LHCN-M2 (cell line): ENCODE measurements at places on chromosomes 4 and X.

DNA sequence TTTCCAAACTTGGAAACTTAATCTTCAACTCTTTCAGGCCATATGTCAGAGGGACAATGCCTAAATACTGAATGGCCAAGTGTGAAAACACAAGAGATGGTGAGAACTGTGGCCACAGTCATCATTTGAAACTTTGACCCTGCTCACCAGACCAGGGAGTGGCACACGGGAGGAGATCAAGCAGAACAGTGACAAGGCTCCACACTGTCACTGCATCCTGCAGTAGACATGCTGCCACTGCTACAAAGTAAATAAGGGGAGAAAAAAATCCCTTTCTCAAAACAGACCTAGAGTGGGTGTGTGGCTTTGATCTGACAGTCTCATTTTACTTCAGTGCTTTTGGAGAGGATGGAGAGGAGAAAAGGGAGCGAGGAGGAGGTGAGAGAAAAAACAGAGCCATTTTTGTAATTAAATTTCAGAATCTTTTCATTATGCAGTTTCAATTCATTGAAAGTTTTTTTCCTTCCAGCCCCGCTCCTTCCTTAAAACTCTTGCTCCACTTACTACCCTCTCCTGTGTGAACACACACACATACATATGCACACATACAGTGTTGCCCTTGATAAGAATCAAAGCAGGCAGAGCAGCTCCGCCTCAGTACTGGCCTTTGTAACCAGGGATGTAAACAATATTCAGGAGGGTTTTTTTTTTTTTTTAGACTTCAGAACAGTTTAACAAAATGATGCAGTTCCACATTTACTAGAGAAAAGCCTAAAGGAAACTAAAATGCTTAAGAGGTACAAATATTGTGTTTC is 34.4 kb downstream of the NEXMIF start:
- no peak for DNase-seq

GRCh38 chrX:143634663-143635455 is 1.0 kb downstream of the SLITRK4 start:
- peak; percentile 9 for DNase-seq

- no peak for DNase-seq
Measured at GRCh38 chr4:7701866-7702649, 237.6 kb downstream of the AFAP1 start.

GRCh38 chr4:6992728-6993677 is 50.2 kb upstream of the TADA2B start:
- no peak for DNase-seq

GRCh38 chrX:77442728-77443127 is 4.5 kb upstream of the FGF16 start:
- DNase-seq, result peak; percentile 65

DNA sequence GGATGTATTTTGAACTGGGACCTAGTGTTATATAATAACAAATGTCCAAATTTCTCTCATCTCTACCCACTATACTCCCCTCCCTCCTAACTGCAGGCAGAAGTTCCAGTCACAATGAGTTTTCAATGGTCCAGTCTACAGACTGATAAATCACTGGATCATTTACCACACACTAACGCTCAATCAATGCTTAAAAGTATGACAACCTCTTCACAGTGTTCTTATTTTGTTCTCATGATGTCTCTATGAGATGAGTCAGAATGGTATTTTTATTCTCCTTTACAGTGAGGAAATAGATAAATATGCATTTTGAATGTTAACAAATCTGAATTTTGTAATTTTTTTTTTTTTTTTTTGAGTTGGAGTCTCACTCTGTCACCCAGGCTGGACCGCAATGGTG is 83.7 kb upstream of the ETNPPL start:
- peak; percentile 73 for DNase-seq

GRCh38 chrX:79182616-79183015 is 38.1 kb downstream of the GPR174 start:
- no peak for DNase-seq

GRCh38 chr4:108885211-108885610 is 122.4 kb upstream of the ETNPPL start:
- DNase-seq, result peak; percentile 56

DNA sequence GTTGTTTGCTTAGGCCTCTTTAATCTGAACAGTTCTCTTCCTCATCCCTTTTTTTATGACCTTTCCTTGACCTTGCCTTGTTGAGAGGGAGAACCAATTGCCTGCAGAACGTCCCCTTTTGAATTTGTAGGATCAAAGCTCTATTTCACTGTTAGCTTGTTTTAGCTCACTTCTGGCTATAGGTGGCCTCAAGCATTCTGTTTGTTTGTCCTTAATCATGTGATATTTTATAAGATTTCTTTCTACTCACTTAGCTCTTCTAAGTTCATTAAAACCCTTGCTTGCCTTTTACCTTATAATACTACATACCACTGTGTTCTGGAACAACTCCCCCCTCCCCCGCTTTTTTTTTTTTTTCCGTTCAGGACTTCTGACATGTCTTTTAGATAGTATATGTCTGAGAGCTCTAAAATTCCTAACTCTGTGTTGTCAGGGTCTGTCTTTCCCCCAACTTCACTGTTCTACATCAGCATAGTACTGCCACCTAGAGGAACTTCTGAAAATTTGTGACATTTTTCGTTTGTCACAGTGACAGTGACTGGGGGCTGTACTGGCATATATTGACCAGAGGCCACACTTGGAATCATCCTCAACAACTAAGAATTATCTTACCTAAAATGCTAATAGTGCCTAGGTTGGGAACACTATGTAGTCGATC is 128.5 kb downstream of the LARP7 start:
- DNase-seq, result peak; percentile 22

- DNase-seq, result peak; percentile 83
Measured at GRCh38 chr4:149441338-149441737, 374.3 kb downstream of the IQCM start.

DNA sequence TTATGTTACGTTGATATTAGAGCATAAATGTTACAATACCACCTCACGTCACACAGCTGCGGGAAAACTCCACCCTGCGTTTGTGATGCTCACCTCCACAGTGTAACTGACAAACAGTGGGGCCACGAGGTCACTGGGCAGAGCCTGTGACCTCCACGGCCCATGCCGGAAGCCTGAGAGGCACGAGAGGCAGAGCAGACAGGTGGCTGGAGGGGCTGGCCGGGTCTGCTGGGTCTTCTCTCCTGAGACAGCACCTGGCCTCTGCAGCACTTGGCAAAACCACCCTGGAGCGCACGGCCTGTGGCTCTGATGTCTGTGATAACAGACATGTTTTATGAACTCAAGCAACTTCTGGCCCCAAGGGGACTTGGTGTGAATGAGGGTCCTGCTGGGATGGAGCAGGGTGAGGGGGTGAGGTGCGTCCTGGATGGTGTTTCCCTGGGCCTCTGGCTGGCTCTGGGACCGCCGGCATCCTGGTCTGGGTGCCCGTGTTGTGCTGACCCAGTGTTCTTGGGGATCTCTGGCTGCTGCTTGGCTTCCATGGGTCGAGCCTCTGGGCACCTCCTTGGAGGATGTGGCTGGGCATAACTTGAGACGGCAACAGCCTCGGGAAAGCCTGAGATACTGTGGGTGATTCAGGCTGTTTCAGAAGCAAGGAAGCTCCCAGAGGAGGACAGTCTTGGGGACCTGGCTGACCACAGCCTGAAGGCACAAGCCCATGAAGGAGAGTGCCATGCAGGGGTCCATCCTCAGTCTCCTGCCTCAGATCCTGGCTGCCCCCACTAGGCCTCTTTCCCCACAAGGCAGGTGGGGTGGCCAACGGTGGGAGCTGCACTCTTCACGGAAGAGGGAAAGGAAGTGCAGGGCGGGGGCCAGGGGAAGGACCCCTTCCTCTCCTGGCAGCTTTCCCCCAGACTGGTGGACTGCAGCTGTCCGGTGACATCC is 19.7 kb downstream of the RNF212 start:
- no peak for DNase-seq

DNA sequence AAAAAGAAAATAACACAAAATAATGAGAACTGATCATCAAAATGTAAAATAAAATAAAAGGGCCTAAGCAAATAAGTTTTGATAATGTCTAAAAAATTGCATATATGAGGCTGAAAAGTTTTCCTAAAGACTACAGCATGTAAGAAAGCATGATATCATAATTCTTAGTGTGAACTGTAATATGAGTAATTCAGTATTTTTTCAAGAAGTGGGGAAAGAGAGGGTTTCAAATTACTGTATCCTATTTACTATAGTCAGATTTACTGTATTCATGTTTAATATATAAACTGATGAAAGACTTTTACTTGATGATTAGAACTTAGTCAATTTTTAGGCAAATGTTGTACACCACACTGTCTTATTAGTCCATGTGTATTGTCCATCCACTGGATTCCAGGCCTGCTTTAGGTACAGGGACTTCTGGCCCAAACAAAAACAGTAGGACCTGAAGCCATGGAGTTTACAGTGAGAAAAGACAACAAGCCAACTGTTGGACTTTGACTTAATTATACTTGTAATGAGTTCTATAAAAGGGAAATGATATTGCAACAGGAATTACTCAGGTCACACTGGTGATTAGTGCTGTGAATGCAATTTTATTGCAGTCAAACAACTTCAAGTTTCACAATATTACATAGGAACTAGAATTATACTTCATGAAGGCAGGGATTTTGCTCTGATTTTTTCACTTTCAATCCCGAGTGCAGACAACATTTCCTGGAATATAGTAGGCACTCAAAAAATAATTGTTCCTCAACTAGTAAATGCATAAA is 517.7 kb upstream of the GALNT7 start:
- DNase-seq, result peak; percentile 43

- peak; percentile 78 for DNase-seq
Measured at GRCh38 chr4:47145630-47146029, 114.3 kb downstream of the GABRB1 start.

DNA sequence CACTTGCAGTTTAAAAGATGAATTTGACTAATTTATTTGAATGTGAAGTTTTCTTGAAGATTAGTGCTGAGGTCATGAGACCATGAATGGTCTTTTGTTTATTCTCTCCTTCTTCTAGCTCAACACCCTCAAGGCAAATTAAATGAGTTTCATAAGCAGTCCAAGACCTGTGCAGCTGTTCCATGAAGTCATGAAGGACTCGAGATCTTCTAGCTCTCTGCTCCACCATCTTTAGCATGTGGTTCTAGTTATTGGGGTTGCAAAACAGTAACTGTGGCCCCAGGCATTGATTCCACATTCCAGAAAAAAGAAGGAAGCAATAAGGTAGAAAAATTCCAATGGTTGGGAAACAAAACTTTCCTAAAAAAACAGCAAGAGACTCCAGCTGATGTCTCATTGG is 84.2 kb upstream of the HS3ST1 start:
- DNase-seq, result no peak

DNA sequence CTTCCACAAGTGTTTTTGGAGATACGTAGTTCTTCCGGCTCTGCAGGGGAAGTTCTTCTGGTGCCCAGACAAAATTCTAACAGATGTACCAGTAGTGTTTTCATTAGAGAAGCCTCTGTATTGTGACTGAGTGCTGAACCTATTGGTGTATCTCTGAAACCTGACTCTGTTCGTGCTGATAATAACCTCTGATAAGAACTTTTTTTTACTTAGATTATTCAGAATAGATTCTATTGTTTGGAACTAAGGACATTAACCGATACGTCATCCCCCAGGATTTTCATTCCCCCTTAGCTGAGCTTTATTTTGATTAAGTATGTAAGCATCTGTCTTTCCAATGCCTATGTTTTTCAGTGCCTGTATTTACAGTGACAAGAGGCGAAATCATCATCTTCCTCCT is 362.9 kb downstream of the PDGFC start:
- no peak for DNase-seq

DNA sequence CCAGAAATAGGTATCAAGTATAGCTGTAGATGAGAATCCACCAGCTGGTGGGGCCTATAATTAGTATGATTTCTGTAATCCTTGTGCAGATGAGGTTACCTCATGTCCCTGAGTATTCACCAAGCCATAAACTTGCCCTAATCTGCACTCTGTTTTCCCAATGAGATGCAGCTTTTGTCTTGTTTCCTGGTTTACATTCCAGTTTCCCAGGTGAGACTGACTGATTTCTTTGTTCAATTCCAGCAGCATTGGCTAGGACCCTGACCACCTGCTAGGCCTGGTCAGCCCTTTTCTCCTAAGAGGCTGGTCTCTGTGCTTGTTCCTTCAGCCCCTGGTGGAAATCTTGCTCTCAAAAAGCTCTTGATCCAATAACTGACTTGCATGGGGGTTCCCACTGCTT is 44.6 kb downstream of the GABRB1 start:
- DNase-seq, result no peak

DNA sequence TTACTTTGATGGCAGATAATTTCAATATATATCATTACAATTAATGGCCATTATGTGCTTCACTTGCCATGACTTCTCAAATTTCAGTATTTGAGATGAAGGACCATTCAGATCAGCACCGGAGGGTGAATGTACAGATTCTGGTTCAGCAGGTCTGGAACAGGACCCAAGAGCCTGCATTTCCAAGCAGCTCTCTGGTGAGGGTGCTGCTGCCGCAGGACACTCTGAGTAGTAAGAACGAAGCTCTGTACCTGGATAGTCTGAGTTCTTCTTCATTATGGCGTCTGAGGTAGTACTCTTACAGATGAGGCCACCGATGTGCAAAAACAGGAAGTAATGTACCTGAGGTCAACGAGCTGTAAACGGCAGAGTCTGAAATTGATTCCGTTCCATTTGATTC is 228.2 kb downstream of the FBXW7 start:
- no peak for DNase-seq
